ENCODE measurements at places on chromosomes 16 and 17.

DNA sequence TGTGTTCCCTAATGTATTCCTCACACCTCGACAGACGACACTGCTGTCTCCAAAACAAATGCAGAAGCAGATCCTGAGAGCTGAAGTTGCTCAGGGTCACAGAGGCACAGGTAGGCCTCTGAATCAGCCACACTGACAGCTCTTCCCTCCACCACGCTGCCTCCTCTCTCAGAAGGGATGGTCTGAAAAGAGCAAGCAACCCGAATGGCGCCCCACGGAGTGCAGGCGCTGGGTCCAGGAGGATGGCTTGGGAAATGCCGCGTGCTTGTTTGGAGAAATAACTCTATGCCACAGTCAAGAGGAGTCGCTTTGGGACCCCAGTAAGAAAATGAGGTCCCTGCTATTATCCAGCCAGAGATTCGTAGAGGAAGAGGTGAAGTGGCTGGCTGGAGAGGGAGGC lies 15.9 kb downstream of the CYB561 start:
- no peak for DNase-seq

- no peak for DNase-seq
Observed at GRCh38 chr17:1304962-1305563, 25.6 kb downstream of the TRARG1 start.

- no peak for DNase-seq
Observed at GRCh38 chr16:54744998-54745397, 185.7 kb upstream of the IRX5 start.

DNA sequence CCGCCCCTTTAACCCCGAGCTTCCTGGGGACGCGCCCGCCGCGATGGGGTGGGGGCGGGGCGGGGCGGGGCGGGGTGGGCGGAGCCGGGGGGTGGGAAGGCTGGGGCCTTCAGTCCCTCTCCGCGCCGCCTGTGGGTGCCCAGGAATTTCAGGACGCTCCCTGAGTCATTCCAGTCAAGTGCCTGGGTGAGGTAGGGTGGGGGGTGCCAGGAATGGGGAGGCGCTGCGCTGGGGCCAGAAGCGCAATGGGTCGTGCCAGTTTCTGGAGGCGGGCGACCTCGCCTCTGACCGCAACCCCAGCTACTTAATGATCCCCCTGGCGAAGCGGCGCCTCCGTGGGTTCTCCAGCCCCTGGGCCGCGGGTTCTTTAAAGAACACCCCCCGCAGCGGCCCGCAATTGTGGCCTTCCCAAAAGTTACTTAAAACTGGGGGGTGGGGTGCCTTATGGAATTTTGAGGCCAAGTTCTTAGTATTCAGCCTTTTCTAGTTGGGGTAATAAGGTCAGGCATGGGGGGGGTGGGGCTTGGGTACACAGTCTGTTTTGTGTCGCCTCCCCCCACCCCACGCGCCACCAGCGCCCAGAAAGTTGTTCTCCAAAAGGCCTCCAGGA lies 826 bp upstream of the GSE1 start:
- DNase-seq: peak; percentile 44

DNA sequence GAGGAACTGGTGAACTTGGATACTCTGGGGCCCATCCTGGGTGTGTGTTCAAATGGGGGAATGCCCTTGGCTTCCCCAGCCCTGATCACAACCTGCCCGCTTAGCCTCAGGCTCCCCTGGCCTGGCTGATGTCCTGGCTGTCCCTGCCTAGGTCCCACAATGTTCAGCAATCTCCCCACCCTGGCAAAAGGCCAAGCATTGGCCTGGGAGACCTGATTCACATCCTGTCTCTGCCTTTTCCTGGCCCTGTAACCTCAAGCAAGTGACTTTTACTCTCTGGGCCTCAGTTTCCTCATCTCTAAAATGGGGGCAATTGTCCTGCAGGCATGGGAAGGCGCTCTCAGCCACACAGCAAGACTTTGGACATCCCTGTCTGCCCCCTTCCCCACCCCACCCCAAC lies 14.4 kb downstream of the CPNE2 start:
- DNase-seq: no peak

GRCh38 chr17:44351464-44351863 lies 6.4 kb downstream of the GRN start:
- no peak for DNase-seq

GRCh38 chr16:83831456-83831987 lies 23.7 kb downstream of the HSBP1 start:
- no peak for DNase-seq

DNA sequence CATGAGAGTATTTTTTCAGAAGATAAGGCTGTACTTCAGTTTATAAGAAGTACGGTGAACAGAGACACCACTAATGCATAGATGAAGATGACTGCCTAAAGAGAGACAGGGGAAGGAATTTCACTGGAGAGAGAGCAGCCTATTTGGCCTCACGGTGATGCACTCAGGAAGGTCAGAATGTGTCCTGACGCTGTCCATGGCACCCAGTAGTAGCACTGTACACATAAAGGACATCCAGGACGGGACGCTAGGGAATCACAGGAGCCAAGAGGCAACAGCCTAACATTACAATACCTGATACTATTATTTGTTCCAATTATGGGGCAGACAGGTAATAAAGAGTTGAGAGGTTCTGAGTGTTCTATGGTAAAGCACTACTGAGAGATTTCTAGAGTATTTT lies 24.9 kb upstream of the LRRC37A start:
- no peak for DNase-seq

DNA sequence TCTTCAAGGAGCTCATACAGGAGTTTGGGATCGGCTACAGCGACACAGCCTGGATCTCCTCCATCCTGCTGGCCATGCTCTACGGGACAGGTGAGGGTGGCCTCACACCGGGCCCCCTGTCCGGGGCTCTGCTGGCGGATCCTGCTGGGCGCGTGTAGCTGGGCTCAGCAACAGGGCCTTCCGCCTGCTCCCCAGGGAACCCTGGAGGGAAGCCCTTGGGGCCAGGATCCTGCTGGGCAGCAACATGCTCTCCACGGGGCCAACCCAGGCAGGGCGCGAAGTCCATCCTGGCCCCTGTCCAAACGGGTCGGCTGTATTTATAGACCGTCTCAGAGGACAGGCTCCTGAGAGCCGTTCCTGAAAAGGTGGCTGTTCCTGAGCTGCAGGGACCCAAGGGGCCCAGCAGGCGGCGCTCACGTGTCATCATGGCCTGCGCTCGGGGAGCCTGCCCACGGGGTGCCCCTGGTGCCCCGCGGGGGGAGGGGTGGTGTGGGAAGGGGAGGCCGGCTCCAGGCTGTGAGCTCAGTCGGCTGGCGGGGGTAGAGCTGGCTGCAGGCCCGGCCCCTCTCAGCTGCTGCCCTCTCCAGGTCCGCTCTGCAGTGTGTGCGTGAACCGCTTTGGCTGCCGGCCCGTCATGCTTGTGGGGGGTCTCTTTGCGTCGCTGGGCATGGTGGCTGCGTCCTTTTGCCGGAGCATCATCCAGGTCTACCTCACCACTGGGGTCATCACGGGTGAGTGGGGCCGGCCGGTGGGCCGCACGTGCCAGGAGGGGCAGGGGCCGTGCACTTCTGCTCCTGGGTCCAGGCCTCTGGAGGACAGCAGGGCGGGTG lies 7.5 kb downstream of the SLC16A3 start:
- DNase-seq: peak; percentile 78

DNA sequence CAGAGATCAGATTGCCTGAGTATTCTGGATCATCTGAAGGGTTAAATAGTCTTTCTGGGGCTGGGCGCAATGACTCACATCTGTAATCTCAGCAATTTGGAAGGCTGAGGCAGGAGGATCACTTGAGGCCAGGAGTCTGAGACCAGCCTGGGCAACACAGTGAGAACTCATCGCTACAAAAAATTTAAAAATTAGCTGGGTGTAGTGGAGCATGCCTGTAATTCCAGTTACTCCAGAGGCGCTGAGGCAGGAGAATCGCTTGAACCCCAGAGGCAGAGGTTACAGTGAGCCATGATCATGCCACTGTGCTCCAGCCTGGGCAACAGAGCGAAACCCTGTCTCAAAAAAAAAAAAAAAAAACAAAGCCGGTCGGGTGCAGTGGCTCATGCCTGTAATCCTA lies 15.7 kb downstream of the MVP start:
- no peak for DNase-seq

DNA sequence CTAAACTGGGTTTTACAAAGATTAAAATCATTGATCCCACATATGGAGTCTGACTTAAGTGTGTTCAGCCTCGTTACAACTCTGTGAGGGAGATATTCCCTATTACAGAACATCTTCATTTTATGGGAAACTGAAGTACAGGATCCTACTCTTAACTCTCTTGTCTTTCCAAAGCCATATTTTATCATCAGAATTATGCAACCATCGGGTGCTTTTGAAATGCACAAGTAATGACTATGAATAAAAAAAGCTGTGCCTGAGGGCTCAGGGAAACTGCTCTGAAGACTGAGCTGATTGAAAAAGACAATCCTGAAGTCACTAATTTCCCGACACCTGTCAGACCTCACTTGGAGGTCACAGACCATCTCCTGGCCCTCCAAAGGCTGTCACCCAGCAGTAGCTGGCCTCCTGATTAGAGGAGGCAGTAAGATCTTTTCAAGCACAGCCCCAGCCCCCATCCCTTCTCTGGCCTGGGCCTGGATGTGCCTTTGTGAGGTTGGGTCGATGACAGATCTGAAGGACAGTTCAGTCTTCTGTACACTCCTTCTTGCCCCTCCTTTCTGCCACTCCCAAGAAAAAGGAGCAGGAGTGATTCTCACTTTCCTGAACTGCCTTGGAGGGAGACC lies 5.6 kb downstream of the AKAP1 start:
- DNase-seq: no peak

GRCh38 chr17:42895185-42895555 lies 5.4 kb upstream of the G6PC1 start:
- DNase-seq: no peak

GRCh38 chr16:75251280-75252048 lies at the start of gene BCAR1:
BCAR1 (minus strand) TSS chr16:75251624; CDS start chr16:75251482, 142 bp downstream.
- DNase-seq: no peak

- DNase-seq: no peak
Observed at GRCh38 chr16:11329071-11329491, 16.2 kb upstream of the RMI2 start.

DNA sequence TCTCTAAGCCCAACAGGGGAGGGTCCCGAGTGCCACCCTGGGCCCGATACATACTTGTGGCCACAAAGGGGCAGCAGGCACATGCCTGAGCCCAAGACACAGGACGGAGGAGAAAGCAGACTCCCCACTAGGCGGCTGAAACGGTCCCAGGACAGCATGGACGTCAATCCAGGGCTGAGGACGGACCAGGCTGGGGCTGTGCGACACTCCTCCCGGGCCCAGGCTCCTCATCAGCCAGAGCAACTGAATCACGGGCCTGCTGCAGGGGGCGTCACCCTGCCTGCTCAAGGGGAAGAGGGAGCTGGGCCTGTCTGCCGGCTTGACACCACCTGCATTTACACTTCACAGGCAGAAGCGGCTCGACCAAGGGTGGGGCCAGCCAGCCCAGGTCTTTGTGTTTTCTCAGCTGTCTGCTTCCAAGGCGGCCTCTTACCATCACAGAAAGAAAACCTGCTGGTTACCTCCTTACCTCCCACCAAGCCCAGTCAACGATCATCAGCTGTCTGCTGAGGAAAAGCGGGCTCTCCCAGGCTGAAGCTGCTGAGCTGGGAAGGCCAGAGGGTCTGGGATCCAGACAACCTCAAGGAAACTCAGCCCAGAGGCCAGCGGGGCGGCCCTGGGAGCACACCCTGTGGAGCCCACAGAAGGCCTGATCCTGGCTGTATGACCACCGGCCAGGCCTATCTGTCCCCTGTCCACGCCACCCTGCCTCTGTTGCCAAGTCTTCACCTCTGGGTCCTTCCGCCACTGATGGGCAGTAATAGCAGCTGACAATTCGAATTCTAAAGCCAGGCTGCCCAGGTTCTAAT lies 26.4 kb downstream of the KIFC3 start:
- DNase-seq: no peak

- DNase-seq: no peak
Observed at GRCh38 chr16:72908362-72909167, 139.4 kb downstream of the ZFHX3 start.

DNA sequence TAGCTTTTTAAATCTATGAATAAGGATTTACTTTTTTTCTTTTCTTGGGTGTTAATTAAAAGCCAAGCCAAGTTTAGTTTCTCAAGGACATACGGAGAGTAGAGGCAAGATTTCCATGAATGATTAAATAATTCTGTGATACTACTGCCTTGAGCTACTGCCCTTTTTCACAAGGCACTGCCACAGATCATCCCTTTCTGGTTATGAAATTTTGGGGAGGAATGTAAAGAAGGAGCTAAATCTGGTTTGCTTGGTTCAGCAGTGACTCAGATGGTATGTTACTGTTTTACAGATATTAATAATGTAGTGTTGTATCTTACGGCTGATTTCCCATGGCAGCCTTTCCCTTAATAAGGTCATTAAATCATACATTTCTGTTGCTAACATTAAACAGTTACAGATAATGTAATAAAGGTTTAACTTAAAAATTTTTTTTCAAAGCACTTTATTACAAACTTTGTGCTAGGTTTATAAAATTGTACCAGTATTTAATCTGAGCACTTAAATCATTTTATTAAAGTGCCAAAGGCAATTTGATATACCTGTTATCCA lies 2.6 kb downstream of the WSB1 start:
- DNase-seq: no peak

DNA sequence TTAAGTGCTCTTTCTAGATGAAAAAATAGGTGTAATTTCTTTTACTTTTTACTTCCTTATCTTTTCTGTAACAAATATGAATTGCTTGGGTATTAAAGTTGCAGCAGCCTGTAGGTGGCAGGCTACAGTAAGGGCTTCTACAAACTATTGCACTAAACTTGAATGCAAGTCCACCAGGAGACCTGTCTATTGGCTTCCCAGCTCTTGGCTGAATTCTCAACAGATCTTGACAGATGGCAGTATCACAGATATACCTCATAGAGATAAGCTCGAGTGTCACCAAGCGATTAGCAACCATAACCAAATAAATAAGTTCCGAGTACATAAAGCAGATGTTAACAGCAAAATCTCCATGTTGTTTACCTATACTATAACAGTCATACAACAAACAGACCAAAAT lies 5.9 kb downstream of the BBS2 start:
- no peak for DNase-seq

- DNase-seq: no peak
Observed at GRCh38 chr16:55403464-55403863, 75.5 kb upstream of the MMP2 start.

DNA sequence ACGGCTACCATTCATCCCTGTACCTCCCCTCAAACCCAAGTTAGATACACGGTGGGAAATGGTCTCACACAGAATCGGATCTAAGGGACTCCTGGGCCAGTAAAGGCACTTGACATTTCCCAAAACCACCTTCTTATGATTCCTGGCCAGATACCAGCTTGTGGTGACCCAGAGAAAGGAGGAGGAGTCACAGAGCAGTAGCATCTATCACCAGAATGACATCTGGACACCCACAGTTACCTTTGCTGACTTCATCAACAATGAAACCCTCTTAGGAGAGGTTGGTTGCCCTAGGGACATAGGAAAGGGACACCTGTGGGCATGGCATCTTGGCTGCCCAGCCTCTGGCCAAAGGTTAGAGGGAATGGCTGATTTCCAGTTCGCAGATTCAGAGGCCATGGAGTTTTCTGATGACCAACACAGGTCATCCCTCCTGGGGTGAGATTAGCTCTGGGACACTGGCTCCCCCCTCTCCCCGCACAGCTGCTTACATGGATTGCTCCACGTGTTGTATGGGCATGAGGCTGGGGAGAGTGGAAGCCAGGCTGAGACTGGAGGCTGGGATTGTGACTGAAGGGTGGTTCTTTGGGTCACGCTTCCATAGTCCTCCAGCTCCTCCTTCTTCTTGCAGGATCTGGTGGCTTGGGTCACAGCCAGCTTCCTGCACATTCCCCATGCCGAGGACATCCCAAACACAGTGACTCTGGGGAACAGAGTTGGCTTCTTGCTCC lies 1.4 kb upstream of the AOC3 start:
- DNase-seq: no peak

GRCh38 chr17:67629971-67630320 lies 87.8 kb upstream of the NOL11 start:
- no peak for DNase-seq

Measured in activated CD4-positive, CD25-positive, alpha-beta regulatory T cell treated with anti-CD3 and anti-CD28 coated beads, Interleukin-2, amount 50 U/mL, for 72 hours (primary cell).